ENCODE measurements at places on chromosomes 2 and 18.

DNA sequence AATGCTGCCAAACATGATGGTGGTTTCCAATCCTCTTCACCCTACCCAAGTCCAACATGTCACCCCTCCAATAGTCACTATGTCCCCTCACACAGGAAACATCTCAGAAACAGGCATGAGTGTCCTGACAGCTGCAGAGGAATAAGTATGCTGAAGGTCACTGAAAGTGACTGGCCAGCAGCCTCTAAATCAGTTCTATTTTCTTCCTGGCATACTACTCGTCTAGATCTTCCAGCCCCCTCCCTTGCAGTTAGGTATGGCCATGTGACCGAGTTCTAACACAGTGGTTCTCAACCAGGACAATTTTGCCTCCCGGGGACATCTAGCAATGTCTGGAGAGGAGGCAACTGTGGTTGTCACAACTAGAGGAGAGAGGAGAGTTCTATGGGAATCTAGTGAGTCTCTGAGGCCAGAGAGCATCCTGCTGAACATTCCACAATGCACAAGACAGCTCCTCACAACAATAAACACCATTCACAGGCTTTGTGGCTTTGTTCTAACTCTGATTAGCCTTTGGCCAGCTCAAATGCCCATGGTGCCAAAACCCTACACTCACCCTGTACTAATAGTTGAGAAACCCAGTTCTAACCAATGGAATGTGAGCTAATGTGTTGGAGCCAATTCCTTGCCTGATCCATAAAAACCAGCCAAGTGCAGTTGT lies 12.6 kb upstream of the ID2 start:
- DNase-seq, result no peak

- DNase-seq, result no peak
These were observed 566 bp upstream of the MRPS5 start for GRCh38 chr2:95122197-95122551.

DNA sequence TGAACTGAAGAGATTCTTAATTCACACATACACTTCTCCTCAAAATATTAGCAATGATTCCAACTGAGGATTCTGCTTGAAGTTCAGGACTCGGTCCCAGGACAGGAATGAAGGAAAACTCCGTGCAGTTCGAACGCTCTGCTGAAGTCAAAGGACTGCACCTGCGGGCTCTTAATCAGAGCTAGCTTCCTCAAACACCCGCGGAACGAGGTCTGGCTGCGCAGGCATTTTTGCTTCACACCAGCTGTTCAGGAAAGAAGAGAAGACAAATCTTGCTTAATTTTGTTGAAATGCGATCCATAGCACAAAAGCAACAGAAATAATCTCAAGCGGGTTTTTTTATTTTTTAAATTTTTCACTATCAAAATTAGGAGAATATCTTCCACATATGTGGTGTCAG lies 175.6 kb downstream of the LAMA1 start:
- no peak for DNase-seq

DNA sequence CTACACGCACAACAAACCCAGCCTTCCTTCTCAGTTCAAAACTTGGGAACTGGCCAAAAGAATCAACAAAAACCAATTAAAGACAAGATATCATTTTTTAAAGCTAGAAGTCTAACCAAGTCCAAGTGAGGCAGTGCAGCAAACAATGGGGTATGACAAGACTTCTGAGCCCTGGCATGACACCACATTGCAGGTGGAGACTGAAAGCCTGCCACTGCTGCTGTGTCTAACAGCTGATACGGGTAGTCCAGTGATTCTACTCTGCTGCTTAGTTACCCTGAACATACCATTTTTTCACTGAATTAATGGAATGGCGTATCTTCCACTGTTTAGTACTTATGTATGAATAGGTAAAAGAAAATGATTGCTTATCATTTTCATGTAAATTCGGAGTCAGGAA lies 47.4 kb upstream of the KIDINS220 start:
- DNase-seq, result no peak

GRCh38 chr2:62738981-62739936 lies 33.7 kb downstream of the EHBP1 start:
- DNase-seq, result no peak

- DNase-seq, result no peak
These were observed 101.2 kb downstream of the ZNF407 start for GRCh38 chr18:74698881-74699280.

DNA sequence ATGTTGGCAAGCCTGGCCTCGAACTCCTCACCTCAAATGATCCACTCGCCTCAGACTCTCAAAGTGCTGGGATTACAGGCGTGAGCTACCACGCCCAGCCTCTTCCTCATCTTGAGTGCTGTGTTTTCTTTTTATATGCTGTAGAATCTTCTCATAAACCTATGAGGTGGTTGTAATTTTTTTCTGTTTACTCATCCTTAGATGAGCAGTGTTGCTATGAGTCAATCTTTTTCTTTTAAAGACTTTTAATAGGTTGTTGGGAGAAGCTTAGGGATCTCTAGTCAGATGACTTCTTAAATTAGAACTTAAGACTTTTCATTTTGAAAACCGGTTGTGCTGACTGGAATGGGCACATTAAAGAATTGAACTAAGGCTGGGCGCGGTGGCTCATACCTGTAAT lies 8.7 kb upstream of the AAK1 start:
- DNase-seq, result peak; percentile 65

DNA sequence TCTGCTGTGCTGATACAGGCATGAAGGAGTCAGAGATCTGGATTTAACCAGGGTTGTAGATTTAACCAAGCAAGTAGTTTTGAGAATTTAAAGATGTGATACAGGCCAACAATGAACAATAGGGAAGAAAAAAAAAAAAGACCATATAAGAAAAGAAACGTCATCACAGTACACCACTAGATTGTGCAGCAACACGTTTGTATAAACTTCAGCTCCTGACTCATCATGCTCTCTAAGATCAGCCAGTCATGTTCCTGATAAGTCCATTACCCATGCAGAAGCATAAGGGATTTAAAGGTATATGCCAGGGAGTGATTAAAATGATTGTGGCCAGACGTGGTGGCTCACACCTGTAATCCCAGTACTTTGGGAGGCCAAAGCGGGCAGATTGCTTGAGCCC lies 22.3 kb upstream of the ERICH2 start:
- no peak for DNase-seq

DNA sequence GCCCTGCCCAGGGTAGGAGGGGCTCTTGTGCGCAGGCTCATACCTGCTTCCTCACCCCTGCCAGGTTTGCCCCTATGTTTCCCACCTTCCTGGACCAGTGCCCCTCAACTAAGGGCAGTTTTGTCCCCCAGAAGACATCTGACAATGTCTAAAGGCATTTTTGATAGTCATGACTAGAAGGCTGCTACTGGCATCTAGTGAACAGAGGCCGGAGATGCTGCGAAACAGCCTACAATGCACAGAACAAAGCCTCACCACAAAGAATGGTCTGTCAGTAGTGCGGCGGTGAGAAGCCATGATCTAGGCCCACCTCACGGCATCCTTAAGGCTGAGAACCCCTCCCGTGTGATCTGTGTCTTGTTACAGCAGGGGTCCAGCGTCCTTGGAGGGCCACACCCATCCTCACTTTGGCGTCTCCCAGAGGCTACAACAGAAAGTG lies 96.0 kb downstream of the TMEM17 start:
- DNase-seq, result no peak

DNA sequence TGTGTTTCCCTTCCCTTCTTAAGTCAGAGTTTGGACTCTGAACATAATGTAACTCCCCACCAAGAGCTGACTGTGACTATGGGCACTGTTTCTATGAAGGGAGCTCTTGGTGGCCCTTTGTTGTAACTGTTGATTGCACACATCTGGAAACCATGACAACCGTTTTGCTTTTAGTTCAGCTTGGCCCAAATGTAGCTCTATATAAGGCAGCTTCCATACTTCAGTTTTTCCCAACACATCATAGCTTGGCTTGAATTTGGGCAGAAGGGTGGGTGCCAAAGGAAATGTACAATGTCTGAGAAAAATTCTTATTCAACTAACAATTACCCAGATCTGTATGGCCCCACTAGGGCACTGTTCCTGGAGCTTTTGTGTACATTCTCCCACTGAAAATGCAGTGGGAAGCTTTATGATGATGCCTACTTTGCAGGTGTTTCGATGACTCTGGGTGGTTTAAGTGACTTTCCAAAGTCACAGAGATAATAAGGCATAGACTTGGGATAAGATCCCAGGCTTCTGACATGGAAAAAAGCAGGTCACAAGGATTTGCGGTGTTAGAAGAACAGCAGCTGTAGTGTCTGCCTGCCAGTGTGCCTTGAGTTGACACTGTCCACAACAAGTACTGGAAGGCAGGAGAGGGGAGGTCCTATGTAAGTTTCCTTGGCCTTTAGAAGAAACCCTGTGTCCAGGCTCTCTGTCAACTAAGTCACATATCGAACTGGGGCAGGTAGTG lies 2.4 kb upstream of the CETN1 start:
- DNase-seq, result no peak

GRCh38 chr18:47888156-47888555 lies 42.3 kb downstream of the SMAD2 start:
- DNase-seq, result no peak

DNA sequence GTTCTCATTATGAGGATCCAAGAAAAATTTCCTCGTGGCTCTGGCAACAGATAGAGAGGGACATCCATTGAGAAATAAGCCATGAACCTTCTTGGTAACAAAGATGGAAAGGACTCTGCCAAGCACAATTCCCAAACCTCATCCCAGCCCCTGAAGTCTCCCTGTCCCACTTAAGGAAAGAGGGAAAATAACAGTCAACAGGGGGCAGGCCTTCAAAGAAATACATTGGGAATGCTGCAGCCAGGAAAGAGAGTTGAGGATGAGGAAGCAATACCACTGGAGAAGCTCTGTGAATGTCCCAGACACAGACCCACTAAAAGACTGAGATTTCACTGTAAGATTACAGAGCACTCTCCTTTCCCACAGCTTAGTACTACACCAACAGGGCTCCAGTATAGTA lies 93.2 kb downstream of the CD226 start:
- DNase-seq, result no peak

- DNase-seq, result no peak
These were observed 15.8 kb downstream of the PKDCC start for GRCh38 chr2:42063431-42064171.

- no peak for DNase-seq
These were observed 28.2 kb downstream of the EMX1 start for GRCh38 chr2:72945450-72946019.

GRCh38 chr18:48732767-48733424 lies 194.1 kb downstream of the CTIF start:
- no peak for DNase-seq

DNA sequence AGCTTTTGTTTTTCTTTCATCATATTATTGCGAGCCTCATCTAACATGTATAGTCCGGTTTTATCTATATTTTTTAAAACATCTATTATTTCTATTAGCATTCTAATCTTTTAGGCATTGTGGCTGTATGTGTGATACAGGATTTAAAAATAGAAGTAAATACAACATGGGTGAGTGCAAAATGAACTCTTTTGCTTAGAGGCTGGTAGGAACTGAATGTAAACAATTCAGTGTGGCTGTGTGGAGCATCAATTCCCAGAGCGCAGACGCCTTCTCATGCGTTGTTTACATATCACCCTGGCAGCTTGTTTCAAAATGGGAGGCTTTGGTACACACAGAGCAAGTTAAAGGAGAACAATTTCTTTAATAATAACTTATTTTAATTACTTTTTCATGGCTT lies 836 bp downstream of the DTNA start:
- DNase-seq, result no peak

- no peak for DNase-seq
These were observed 566.9 kb downstream of the BCL11A start for GRCh38 chr2:59986511-59986910.

DNA sequence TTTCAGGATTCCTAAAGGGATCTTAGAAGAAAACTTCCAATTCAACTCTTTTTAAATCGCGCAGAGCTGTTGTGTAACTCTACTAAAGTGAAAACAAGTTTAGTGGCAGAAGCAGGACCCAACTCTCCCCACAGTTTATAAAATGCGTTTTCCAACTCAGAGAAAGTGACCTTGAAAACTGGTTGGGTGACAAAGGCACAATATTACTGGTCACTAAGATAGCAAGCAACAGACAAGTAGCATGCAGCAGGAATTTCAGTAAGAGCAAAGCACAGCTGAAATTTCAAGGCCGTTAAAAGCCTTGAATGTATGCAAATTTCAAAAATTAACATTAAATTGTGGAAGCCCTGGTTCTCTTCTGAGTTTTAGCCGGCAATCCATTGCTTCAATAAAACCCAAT lies 66.9 kb downstream of the STK39 start:
- no peak for DNase-seq

GRCh38 chr2:76268902-76269620 lies 558.3 kb upstream of the GCFC2 start:
- no peak for DNase-seq

DNA sequence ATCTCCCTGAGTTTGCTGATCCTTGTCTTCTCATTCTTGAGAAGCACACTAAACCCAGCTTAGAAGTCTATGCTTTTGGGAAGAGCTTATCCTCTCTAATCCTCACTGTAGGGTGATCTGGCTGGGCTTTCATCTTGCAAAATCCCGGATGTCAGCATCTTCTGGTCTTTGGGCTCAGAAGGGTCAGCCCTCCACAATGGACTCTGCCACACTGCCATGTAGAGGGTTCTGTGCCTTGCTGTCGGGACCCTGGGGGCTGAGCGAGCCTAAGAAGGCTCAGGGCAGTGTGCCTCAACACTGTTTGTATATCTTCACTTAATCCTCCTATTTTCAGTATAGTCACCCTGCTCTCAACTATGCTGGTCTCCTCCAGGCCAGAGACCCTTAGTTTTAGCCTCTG lies 102.3 kb downstream of the TGIF1 start:
- no peak for DNase-seq

DNA sequence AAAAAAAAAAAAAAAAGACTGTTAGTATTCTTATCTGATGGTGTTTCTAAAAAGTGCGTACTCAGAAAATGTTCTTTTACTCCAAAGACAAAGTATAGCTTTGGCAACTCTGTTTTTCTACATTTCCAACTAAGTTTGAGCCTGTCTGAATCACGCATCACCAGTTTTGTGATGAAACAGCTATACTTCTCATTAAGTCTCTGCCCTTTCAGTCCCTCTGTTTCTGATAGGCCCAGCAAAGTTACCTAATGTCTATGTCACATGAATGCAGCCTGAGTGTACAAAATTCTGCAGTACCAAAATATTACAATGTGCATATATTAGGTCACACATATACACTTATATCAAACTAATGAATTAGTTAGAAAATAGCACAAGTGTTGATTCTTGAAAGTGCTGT lies 22.4 kb downstream of the TWSG1 start:
- no peak for DNase-seq

GRCh38 chr2:69034845-69035244 lies 21.9 kb downstream of the ANTXR1 start:
- DNase-seq, result no peak

- no peak for DNase-seq
These were observed 443 bp downstream of the CPSF3 start for GRCh38 chr2:9423922-9424272.

GRCh38 chr18:12005538-12006487 lies 24.5 kb downstream of the IMPA2 start:
- DNase-seq, result no peak

DNA sequence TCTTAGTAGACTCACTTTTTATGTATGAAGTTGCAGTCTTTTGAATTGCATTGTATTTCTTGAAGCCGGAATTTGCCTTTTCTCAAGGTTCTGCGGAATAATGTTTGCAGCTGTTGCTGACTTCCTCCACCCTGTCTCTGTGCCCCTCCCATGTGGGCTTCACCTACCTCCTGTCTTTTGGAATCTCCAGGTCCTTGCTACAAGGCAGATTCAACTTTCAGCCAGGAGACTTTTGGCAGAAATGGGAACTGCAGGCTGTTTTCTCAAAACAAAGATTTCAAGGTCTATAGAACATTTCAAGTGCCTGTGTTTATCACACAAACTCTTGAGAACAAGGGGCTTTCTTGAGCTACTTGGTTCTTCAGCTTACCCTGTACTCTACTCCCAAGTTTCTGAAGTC lies 25.6 kb downstream of the ZNF236 start:
- DNase-seq, result no peak

- DNase-seq, result no peak
These were observed 11.6 kb upstream of the RBFA start for GRCh38 chr18:80022613-80023012.

All from RWPE2 (cell line).